Urothelium cell line (cell line): ENCODE measurements at places on chromosomes 6 and 20.

DNA sequence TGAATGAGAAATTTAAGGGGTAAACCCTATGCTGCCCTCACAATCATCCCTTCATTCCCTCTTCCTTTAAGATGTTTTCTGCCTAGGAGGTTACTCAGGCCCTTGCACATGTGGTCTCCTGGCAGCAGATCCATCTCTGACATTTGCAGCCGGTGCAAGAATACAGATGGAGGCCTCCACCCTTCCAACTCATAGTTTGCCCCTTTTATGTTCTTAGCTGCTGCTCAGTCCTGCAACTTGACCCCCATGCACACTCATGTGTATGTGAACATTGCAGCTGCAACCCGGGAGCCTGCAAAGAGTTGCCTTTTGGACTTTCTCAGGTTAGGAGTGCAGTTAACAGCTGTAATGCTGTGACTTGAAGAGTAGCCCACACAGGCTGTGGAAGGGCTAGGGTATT, 131.9 kb upstream of the SGK1 start:
- no peak for DNase-seq

DNA sequence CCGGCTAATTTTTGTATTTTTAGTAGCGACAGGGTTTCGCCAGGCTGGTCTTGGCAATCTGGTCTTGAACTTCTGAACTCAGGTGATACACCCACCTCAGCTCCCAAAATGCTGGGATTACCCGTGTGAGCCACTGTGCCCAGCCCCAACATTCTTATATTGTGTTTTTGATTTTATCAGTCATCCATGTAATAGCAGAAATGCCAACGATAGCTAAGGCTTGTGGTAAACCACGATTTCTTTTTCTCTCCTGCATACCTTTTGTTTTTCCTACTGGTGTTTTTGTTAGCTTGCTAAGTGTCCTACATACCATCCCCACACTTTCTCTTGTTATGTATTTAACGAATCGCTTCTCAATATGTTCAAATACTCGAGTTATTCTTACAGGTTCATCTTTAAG, 12.1 kb downstream of the PHACTR2 start:
- no peak for DNase-seq

DNA sequence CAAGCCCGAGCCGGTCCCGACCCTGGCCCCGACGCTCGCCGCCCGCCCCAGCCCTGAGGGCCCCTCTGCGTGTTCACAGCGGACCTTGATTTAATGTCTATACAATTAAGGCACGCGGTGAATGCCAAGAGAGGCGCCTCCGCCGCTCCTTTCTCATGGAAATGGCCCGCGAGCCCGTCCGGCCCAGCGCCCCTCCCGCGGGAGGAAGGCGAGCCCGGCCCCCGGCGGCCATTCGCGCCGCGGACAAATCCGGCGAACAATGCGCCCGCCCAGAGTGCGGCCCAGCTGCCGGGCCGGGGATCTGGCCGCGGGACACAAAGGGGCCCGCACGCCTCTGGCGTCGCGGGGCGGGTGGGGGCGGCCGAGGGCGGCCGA, 37.5 kb downstream of the YTHDF1 start:
- no peak for DNase-seq

GRCh38 chr6:111069382-111070104, 17.8 kb upstream of the SLC16A10 start:
- no peak for DNase-seq

DNA sequence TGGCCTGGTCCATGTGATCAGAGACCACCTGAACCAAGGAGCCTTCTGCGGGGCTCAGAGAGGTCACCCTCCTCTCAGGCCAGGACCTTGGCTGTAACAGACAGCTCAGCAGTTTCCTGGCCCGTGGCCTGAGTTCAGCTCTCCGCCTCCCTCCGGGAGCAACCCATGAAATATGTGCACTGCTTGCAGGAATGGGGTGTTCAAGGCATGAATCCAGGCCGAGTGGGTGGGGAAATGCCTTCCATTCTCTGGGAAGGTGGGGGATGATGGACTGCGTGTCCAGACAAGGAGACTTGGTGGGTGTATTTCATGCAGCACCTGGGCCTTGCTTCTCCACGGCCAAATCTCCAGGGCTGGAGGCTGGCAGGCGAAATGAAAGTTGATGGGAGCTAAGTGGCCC, 46.0 kb downstream of the SIRPA start:
- no peak for DNase-seq

DNA sequence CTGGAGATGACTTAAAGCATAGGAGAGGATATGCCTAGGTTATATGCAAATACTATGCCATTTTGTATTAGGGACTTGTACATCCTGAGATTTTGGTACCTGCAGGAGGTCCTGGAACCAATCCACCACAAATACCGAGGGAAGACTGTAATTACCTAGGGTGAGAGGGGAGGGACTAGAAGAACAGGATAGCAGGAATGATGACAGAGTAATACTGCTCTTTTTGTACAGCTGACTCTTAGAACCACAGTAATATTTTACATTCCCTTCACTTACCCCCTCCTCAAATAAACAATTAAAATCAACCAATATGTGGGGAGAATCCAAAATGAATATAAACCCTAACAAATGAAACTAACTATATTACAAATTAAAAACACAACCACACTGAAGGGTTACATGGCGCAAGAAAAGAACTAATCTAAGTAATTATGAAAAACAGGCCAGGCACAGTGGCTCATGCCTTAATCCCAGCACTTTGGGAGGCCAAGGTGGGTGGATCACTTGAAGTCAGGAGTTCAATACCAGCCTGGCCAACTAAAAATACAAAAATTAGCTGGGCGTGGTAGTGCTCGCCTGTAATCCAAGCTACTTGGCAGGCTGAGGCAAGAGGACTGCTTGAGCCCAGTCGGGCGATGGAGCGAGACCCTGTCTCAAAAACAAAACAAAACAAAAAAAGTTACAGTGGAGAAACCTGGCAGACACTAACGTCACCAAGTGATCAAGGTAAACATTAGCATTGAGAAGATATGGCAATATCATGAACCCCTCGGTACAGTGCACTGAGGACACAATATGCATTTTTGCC, 37.1 kb downstream of the MAP1LC3A start:
- no peak for DNase-seq

- no peak for DNase-seq
Measured at GRCh38 chr20:40941133-40941610, 87.5 kb upstream of the TOP1 start.

DNA sequence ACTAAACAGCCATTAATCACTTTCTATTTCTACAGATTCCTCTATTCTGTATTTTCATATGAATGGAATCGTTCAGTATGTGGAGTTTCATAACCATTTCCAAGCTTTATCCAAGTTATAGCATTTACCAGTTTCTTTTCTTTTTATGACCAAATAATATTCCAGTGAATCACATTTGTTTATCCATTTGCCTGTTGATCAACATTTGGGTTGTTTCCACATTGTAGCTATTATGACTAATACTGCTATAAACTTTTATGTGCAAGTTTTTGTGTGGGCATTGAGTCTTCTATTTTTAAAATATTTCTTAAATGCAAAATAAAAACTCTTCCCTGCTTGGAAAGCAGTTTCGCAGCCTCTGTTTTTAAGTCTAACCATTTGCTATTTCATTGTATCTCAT, 336.4 kb upstream of the OPRM1 start:
- no peak for DNase-seq

DNA sequence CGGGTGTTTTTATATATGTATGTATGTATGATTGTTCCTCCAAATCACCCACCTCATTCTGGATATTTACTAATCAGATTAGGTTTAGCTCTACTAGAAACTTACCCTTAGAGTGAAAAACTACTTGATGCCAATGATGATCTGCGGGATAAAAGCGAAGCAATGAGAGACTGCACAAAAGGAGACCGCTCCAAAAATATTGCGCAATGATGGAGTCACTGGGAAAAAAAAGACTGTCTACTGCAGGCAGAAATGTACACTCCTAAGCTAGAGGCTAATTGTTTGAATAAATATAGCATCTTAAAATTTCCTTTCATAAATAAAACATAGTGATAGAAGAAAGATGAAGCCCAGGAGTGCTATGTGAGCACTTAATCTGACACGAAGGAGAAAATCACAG, 7.3 kb downstream of the RAB32 start:
- no peak for DNase-seq

DNA sequence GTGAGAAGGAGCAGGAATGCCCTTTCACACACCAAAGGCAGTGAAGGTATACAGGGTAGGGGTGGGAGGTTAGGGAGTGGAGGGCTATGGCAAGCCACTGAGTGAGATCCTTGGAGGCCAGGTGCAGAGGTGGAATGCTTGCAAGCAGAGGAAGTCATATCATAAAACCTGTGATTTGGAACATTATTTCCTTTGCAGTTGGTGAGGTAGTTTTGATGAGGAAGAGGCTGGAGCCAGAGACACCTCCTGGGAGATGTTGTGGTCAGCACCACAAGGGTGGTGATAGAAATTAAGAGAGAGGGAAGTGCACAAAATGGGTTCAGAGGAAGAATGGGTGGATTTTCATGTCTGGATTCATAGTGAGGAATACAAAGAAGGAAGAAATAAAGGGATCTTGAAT, 73.0 kb downstream of the PLCB4 start:
- no peak for DNase-seq

DNA sequence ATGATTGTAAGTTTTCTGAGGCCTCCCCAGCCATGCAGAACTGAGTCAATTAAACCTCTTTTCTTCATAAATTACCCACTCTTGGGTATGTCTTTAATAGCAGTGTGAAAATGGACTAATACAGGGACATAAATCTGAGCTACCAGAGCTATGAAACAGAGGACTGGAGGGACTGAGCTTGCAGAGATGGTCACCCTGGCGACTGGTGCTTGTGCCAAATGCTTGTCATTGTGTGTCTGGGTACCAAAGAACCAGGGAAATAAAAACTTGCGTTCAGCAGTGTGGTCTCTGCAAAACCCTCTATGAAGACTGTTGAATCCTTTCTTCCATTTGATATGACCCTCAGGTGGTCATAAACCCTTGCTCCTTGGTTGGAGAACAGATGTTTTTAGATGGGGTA, 105.1 kb upstream of the PRL start:
- DNase-seq, result no peak

DNA sequence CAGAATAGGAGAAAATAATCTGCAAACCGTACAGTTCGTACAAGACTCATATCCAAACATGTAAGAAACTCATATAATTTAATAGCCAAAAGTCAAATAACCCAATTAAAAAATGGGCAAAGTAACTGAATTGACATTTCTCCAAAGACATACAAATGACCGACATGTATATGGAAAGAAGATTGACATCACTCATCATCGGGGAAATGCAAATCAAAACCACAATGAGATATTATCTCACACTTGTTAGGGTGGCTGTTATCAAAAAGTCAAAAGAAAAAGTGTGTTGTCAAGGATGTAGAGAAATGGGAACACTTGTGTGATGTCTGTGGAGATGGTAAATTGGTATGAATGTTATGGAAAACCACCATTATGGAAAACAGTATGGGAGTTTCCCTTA, 70.5 kb upstream of the STXBP5 start:
- DNase-seq, result no peak

GRCh38 chr6:113650610-113650979, 206.6 kb upstream of the MARCKS start:
- DNase-seq, result no peak

GRCh38 chr6:149840345-149841075, 23.6 kb downstream of the LRP11 start:
- DNase-seq, result peak; percentile 70

GRCh38 chr6:99530627-99531026, 15.4 kb upstream of the USP45 start:
- DNase-seq, result no peak

GRCh38 chr20:46246559-46246958, 61.7 kb downstream of the CDH22 start:
- no peak for DNase-seq

DNA sequence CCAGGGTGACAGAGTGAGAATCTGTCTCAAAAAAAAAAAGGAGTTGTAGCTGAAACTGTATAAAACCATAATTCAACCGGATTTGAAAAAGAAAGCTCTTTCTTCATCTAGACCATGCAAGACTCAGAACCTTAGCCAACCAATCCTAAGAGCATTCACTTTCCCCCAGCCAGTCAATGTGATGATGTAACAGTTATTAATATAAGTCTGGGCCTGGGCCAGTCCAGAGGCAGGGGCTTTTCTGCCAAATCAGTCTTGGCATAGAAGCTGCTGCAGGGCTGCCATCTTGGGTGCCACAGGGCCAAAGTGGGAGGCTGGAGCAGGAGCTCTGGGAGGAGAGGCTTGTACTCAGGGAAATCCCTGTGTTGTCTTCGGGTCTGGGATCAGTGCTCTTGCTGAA, 288.4 kb downstream of the CLIC5 start:
- DNase-seq, result no peak

- DNase-seq, result peak; percentile 38
Measured at GRCh38 chr6:142378138-142378875, 76.5 kb downstream of the ADGRG6 start.

DNA sequence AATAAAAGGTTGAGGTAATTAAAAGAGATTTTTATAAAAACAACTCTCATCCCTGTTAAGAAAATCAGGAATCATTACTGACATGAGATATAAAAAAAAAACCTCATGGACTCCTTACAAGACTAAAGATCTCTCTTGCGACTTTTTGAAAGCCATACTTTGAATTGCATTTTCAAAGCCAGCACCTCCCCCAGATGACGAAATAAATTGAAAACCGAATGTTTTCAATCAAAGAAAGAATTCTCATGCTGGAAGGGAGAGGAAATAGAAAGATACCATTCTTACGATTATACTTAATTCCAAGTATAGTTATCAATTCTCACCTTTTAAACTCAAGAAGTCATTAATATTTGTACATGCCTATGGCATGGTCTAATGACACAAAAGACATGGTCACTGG, 452.3 kb downstream of the GJA1 start:
- no peak for DNase-seq

DNA sequence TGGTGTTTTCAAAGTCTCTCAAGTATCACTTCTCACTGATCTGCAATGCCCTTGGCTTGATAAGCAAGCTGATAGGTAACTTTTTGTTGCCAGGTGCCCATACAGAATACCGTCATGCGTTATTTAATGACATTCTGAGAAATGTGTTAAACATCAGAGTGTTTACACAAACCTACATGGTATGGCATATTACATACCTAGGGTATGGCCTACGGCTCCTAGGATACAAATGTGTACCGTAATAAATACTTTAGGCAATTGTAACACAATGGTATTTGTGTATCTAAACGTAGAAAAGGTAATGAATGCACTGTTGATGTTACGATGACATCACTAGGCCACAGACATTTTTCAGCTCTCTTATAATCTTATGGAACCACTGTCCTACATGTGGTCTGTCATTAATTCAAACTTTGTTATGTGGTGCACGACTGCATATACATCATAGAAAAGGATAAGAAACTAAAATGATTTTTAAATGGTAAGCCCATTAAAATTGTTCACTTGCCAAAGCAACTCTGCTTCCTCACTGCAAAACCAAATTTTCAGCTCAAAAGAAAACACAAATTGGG, 35.7 kb downstream of the CSNK2A1 start:
- no peak for DNase-seq

DNA sequence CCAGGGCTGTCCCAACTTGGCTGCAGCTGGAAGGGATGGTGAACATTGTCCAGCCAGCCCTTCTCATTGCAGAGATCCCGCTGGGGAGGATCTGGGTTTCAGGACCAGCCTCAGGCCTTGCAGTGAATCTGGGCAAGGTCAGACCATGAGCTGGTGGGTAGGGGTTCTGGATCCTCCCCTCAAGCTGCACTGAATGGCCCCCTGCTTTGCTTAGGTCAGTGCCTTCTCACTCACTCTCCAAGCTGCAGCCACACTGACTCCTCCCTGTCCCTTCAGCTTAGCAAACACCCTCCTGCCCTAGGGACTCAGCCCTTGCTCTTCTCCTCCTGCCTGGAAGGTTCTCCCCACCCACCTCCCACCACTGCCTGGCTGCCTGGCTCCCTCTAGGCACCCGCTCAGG, 95.3 kb upstream of the KCNG1 start:
- no peak for DNase-seq

GRCh38 chr20:10711903-10712451, 38.2 kb upstream of the JAG1 start:
- DNase-seq, result no peak
